Mammary microvascular endothelial cell (primary cell): ENCODE measurements at places on chromosomes 16 and 17. TPM values are rescaled to one million over a fixed set of nuclear protein-coding genes. Genes with fewer than 3 reads are reported as not detected.

KRTAP9-2 gene
- not detected in 2 replicates for total RNA-seq

ARHGDIA gene
- total RNA-seq: 405 and 442 TPM in 2 replicates

CSH1 gene
- total RNA-seq: not detected in 2 replicates

FOXN1 gene
- total RNA-seq: not detected in 2 replicates

CMTM2 gene
- not detected in 2 replicates for total RNA-seq

CMTM1 gene
- 1.9 and 4.0 TPM in 2 replicates for total RNA-seq

ST6GALNAC1 gene
- not detected in 2 replicates for total RNA-seq

EME1 gene
- total RNA-seq: 4.9 and 8.3 TPM in 2 replicates

PER1 gene
- 14.5 and 20.3 TPM in 2 replicates for total RNA-seq

LLGL2 gene
- total RNA-seq: 3.9 and 5.2 TPM in 2 replicates

MIS12 gene
- 13.4 and 20.3 TPM in 2 replicates for total RNA-seq

PRAC2 gene
- not detected in 2 replicates for total RNA-seq

KRTAP1-1 gene
- total RNA-seq: not detected in 2 replicates

NECAB2 gene
- total RNA-seq: not detected in 2 replicates

TUBB3 gene
- total RNA-seq: 202 and 210 TPM in 2 replicates

ALDH3A2 gene
- 41.7 and 47.3 TPM in 2 replicates for total RNA-seq

ASGR2 gene
- total RNA-seq: not detected in 2 replicates

ASPA gene
- 0.13 TPM in 1 of 2 replicates, not detected in the other for total RNA-seq

POLR2A gene
- total RNA-seq: 45.0 and 63.4 TPM in 2 replicates

OTOP3 gene
- not detected in 2 replicates for total RNA-seq

CLEC3A gene
- total RNA-seq: not detected in 2 replicates

TNK1 gene
- 0.15 and 2.5 TPM in 2 replicates for total RNA-seq

PPY gene
- not detected in 2 replicates for total RNA-seq

USP22 gene
- total RNA-seq: 133 and 149 TPM in 2 replicates

EVPL gene
- 0.05 TPM in 1 of 2 replicates, not detected in the other for total RNA-seq

TBC1D3G gene
- total RNA-seq: 0.89 and 1.5 TPM in 2 replicates

WNT9B gene
- not detected in 2 replicates for total RNA-seq

KRT27 gene
- total RNA-seq: not detected in 2 replicates

PCTP gene
- 28.0 and 34.6 TPM in 2 replicates for total RNA-seq

TNFRSF12A gene
- total RNA-seq: 174 and 225 TPM in 2 replicates

MAPT gene
- total RNA-seq: not detected in 2 replicates
